ENCODE measurements at places on chromosomes 3 and 15. TPM values are rescaled to one million over a fixed set of nuclear protein-coding genes. Genes with fewer than 3 reads are reported as not detected.

Gene GOLGA6B
- not detected for total RNA-seq

Gene KAT2B
- total RNA-seq = 15.9 TPM

Gene SLC35G2
- 8.0 TPM for total RNA-seq

Gene BOC
- total RNA-seq = 29.2 TPM

Gene SHC4
- 1.5 TPM for total RNA-seq

Gene TRPM1
- under 0.01 TPM for total RNA-seq

Gene RTP4
- 2.7 TPM for total RNA-seq

Gene GOLGA6L7
- total RNA-seq = not detected

Gene KLHL40
- total RNA-seq = not detected

Gene CNTN6
- total RNA-seq = not detected

Gene ACKR4
- not detected for total RNA-seq

Measured in osteoblast (primary cell).